ENCODE measurements at places on chromosomes 2 and 18.

- DNase-seq = no peak
Measured at GRCh38 chr18:25834061-25834460, 256.4 kb downstream of the SS18 start.

- no peak for DNase-seq
Measured at GRCh38 chr2:88307817-88308216, 137.7 kb downstream of the THNSL2 start.

- no peak for DNase-seq
Measured at GRCh38 chr2:227509076-227509475, 37.1 kb downstream of the AGFG1 start.

DNA sequence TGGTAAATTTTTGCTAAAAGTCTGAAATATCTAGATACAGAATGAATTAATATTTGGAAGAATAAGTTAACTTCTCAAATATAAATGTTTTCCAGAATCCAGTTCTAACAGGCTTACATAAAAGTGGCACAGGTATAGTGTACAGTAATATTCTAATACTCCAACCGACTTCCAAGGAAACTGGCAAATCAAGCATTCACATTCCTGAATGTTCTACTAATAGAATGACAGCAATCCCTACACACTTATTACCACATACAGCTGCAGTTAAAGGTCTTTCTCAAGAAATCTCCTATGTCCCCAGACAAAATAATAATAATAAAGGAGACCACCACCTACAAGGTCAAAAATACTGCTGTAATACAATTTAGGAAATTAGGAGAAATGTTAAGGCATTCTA is 31.9 kb downstream of the TMEM131 start:
- no peak for DNase-seq

DNA sequence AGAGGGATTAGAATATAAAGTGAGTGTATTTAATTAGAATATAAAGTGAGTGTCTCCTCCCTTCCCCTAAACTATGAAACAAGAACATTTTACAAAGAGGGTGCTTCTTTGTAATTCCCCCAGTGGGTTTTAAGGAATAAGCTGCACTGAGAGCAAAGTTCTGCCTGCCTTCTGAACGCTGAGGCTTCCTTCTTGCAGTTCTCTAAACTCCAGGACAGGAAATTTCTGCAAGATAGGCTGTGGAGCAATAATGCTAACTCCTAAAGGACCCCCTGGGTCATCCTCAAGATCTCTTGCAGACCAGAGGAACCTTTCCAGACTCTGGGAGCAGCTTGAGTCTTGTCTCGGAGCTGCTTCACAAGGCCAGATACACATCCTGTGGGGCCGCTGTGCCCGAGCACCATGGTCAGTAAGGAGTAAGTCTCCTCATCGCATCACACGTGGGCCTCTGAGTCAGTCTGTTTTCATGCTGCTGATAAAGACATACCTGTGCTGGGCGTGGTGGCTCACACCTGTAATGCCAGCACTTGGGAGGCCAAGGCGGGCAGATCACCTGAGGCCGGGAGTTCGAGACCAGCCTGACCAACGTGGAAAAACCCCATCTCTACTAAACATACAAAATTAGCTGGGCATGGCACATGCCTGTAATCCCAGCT is 87.5 kb upstream of the KCNE4 start:
- DNase-seq = no peak

DNA sequence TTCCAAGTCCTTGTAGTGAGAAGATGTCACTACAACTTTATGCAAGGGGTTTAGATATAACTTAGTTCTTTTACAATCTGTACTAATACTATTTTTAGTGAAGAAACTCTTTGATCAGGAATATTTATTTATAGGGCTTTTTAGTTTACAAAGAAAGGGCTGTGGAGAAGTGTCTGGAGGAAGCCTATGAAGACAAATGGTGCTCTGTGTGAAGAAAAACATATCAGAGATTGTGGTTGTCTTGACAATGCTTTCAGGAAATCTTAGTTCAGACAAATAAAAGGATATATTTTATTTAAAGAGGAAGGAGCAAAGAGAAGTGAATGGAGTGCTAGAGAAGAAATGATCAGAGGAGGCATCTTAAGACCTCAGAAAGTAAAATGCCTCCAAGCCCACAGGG is 824.9 kb downstream of the DCDC2C start:
- no peak for DNase-seq

GRCh38 chr2:201654616-201655384 is 11.5 kb upstream of the TMEM237 start:
- DNase-seq = no peak

- DNase-seq = no peak
Measured at GRCh38 chr18:13797157-13797611, 26.8 kb upstream of the MC5R start.

- no peak for DNase-seq
Measured at GRCh38 chr2:222033541-222033940, 265.3 kb downstream of the PAX3 start.

DNA sequence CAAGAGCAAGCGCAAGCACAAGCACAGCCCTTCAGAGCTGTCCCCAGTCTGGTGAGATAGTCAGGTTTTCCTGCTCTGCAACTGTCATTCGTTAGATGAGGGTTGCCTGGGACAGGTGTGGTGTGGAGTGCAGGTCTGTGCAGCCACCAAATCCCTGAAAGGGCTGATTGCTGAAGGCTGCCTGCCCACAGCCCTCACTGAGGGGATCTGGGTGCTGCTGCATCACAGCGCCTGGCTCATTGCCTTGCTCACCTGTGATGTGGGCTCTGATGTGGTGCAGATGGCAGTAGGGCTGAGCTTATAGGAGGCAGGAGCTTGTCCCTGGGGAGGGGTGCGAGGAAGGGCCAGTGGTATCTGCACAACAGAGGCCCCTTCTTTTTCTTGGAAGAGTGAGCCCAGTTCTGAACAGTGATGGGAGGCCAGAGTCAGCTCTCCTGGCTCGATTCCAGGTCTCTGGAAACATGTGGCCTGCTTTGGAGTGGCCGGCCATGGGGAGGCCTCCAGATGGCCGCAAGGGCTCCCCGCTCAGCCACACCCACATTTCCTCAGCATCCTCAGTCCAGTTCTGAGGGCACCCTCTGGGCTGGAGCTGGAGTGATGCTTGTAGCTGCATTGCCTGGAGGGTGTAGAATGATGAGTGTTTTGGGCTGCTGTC is 11.4 kb downstream of the UBE2F start:
- DNase-seq = no peak

- DNase-seq = no peak
Measured at GRCh38 chr2:47493317-47494035, 90.5 kb downstream of the MSH2 start.

- no peak for DNase-seq
Measured at GRCh38 chr2:17646838-17647701, 106.5 kb downstream of the SMC6 start.

GRCh38 chr2:159072795-159073194 is 104.4 kb downstream of the TANC1 start:
- no peak for DNase-seq

DNA sequence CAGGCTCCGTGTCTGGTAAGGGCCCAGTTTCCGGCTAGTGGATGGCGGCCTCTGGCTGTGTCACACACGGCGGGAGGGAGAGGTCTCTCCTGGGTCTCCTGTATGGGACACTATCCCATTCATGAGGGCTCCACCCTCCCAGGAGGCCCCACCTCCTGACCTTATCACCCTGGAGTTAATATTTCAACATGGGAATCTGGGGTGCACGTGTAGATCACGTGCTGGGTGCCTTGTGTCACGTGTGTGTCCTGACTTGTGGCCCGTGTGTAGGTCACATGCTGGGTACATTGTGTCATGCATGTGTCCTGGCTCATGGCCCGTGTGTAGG is 9.9 kb downstream of the NEU4 start:
- DNase-seq = no peak

DNA sequence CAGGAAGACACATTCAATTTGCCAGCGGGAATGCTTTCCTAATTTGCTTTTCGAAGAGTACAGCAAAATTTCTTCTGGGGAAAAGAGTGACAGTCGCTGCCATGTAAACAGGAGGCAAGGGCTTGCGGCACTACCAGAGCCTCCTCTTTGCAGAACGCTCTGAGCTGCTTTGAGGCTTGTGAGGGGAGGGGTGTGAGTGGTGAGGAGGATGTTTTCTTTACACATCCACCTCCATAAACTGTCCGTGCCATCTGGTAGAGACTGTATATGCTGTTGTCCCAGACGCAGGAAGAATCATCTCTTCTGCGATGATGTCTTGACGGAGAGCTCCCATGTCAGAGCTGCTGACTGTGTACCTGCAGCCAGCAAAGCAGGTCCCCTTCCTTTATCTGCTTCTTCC is 138.0 kb downstream of the SOCS6 start:
- no peak for DNase-seq

GRCh38 chr2:234790380-234790779 is 161.4 kb upstream of the SH3BP4 start:
- DNase-seq = no peak

DNA sequence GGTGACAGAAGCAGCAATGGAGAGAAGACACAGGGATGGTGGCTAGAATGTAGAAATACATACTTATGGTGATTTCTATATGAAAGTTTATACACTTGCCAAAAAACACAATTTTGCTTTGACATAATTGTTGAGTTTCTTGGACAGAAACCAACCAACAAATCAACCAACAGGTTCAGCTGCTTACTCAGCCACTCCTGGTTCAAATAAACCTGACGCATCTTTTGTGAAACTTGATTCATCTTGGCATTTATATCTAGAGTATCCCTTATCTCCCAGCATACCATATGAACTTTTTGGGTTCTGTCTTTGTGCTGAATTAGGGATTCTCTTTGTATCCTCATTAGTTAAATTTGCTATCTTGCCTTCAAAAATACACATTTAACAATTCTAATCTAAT is 54.1 kb upstream of the ERBB4 start:
- no peak for DNase-seq

DNA sequence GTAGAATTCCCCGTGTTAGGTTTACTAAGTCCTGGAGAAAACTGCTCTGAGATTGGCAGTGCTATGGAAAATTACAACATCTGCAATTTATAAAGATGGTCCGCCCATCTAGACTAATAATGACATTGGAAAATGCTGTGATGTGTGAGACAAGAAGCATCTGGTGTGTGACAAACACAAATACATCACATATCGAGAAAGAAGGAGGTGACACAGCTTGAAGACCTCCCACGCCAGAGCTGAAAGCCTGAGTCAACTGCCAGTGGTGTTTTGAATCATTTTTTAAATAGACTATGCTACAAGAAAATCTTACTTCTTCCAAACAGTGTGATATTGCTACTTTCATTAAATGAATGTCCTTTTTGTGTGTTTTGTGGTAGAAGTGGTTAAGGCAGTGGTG is 8.6 kb upstream of the ANO7 start:
- DNase-seq = no peak

Measured in stimulated activated CD8-positive, alpha-beta memory T cell treated with anti-CD3 and anti-CD28 coated beads, Interleukin-2, amount 100 ng/mL, for 1 hour (primary cell).